ENCODE measurements at places on chromosomes 1 and 21.
A peak's percentile ranks its signal among the peaks of the same experiment; 100 is the strongest.

DNA sequence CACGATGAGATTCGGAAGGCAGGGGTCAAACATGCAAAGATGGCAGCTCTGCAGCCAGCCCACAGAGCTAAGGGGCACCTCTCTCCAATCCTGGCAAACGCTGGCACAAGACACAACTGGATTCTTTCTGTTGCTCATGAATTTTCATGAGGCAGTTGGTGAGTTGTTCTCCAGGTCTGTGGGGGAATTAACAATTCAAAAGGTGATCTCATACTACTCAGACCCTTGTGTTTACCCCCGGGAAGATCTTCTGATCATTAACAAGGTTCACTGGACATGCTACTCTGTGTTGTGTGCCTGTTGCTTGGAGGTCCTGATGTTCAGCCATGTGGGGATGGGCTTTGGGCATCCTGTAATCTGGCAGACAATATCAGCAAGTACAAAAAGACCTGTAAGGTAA, 128.9 kb downstream of the HHAT start:
- no peak for DNase-seq

DNA sequence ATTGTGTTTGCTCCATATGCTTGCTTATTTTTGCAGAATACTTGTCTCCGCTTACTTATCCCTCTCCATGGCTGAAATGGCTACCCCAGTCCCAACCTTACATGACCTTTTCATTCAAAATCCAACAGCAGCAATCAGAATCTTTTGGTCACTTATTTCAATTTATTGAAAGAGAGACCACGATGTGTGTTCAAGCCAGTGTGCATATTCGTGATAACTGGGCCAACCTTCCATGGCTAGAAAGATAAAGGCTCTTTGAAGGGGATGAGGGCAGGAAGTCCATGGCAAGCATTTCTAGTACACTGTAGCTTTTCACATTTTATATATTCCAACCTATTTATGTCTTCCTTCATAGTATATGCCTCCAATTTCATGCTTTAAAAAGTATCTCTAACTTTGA, 23.1 kb downstream of the HSD11B1 start:
- DNase-seq = no peak

DNA sequence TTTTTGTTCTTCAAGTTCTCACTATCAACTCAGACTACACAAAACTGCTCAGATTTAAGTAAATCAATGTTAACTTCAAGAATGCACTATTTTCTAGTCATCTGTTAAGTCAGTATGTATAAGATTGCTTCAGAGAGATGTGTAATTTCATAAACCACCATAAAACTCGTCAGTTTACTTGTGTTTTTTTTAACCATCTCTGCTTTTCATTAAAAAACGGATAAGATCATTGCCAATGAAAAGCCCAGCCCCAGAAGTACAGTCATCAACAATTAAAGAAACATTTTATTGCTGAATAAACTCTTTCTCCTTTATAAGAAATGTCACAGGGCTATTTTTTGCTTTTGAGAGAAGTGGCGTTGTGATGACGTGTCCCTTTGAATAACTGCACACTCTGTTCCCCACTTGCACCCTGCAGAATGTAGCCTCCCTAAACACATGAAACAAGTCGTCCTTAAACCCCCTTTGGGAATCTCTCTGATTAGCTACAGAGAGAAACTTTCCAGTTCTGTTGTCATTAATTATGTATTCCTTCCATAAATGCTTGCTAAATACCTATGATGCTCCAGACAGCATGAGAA, 202.7 kb upstream of the FOXD3 start:
- no peak for DNase-seq

DNA sequence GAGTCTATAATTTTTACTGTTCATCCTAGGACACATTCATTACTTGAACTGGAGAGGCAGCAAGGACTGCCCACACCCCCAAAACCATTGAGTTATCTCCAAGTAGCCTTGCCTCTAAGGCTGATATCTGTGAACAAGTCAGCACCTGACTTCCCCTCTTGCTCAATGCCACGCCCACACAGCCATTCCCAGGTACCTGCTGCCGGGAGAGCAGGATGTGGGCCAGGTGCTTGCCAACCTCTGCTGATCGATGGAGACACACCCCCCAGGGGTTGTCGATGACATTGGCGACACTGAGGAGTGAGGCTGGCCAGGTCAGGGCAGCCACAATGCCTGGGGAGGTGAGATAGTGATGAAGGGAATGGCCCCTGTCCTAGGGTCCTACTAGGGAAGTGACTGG, 60.1 kb downstream of the TMCO4 start:
- DNase-seq = no peak

DNA sequence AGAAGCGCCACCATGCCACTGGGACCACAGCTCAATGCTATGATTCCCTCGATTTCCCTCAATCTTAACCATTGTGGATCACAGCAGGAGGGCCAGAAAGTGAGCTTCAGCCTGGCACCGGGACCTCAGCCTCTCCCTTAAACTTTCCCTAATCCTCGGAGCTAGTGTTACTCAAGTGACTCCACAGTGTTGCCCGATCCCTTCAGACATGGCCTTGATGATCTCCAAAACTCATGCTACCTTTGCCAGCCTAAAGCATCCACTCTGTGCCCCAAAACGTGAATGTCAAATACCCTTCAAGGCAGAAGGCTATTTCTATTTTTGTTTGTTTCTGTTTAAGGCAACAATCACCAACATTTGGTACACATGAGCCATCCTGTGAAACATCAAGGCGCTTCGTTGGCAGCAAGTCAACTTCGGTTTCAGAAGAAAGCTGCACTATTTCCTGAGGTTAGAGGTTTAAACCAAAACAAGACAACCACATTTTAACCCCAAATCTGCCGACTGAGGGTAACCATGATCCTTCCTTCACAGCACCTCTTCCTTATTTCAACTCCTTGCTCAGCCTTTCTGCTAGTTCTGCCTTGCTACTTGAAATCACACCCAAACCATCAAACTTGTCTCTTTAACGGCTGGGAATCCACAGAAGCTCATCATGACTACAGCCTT, 94.4 kb upstream of the KRTAP19-8 start:
- no peak for DNase-seq

- DNase-seq = no peak
Measured at GRCh38 chr1:207981976-207982375, 71.1 kb upstream of the CD34 start.

DNA sequence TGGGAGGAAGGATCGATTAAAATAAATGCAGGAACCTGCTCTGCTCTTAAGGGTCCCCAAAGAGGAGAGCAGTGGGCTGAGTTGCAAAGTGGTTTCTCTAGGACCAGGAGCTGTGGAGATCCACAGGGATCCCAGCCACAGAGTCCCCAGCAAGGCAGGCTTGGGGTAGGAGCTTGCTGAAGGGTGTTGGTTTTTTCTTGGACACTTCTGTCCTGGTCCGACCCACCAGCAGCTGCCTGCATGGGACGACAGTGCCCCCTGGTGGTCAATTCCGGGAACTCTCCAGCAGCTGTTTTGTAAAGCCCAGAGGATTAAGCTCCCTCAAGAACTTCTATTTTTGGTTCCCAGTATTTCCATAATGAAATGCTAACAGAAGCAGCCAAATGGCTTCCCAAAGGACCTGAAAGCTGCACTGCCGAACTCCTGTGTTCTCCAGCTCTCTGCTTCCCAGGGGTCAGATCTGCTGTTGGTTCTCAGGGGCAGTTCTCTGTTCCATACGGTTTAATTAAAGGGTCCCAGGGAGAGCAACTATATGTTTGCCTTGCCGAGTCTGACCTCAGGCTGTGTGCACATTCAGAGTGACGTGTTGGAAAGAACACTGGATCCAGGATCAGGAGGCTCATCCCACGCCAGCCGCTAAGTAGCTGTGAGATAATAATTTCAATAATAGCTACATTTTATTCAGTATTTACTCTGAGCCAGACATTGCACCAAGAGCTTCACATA, 23.2 kb downstream of the NENF start:
- peak; percentile 93 for DNase-seq

DNA sequence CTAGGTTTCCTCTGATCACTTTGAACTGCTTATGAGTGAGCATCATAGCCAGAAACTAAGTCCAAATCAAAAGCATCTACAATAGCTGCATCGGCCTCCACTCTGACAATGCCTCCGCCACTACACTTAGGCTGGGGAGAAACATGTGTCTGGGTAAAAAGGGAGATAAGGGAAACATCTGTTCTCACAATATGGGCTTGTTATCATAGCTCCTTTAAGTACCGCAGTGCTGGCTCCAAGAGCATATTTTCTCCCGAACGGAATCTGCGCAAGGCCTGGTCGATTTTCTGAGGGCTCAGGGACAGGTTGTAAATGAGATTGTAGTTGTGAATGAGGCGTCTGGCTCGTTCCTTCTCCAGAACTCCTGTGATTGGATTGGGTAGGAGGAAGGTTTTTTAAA, 63.9 kb upstream of the CYP2J2 start:
- DNase-seq = no peak

GRCh38 chr1:99490031-99490430, 155.9 kb upstream of the PALMD start:
- no peak for DNase-seq
